Activated naive CD4-positive, alpha-beta T cell (primary cell): ENCODE measurements at places on chromosomes 5 and 9.

GRCh38 chr9:88979791-88980190, 11.5 kb upstream of the S1PR3 start:
- DNase-seq = no peak

DNA sequence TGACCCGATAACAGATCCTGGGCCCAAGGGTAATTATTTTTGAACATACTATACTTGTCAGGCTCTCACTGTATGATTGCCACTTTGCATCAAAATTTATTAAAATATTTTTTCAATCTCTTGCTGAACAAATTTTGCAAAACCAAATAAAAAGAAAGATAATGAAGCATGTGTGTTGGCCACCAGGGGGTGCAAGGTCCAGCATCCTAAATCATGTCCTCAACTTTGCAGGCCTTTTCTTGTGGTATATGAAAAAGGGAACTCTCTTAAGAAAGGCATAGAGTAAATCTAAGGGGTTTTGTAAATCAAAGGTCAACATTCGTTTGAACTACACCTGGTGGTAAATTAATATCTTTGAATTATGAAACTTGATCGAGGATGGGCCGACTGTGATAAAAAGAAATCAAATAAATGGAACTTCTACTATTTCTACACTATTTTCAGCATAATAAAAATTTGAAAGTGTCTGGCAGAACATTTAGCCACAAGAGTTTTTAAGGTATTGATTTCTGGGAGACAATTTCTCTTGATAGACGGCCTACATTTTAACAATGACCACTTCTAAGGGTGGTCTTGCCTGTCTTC, 676.5 kb downstream of the DMRTA1 start:
- DNase-seq = no peak

- peak; percentile 38 for DNase-seq
Observed at GRCh38 chr5:134527156-134527960, 1.9 kb downstream of the JADE2 start.

DNA sequence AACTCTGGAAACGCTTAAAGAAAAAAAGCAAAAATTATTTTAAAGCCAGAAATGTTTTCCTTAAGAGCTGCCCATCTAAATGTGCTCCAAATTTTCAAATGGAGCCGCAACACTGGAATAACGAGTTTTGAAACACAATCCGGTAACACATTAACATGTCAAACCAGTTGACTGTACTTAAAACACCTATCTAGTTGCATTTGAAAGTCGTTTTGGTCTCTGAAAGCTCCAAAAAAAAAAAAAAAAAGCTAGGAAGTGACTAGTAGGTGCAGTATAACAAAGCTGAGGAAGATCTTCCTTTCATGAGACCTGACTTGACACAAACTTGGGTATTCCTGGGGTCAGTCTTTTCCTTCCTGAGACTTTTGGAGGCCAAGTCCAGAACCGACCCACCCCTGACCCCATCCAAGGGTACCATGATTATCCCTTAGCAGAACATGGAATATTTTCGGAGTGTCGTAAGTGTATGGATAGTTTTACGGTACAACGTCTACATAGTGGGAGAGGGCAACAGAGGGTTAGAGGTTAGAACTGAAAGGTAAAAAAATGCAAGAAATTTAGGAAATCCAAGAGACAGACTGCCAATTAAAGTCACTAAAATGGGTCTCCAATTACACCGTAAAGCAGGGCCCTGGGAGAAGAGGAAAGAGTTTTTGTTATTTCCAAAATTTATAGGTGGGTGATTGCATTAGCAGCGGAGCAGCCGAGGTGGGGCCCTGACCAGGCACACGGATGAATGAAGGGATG, 812 bp downstream of the CETN3 start:
- no peak for DNase-seq

DNA sequence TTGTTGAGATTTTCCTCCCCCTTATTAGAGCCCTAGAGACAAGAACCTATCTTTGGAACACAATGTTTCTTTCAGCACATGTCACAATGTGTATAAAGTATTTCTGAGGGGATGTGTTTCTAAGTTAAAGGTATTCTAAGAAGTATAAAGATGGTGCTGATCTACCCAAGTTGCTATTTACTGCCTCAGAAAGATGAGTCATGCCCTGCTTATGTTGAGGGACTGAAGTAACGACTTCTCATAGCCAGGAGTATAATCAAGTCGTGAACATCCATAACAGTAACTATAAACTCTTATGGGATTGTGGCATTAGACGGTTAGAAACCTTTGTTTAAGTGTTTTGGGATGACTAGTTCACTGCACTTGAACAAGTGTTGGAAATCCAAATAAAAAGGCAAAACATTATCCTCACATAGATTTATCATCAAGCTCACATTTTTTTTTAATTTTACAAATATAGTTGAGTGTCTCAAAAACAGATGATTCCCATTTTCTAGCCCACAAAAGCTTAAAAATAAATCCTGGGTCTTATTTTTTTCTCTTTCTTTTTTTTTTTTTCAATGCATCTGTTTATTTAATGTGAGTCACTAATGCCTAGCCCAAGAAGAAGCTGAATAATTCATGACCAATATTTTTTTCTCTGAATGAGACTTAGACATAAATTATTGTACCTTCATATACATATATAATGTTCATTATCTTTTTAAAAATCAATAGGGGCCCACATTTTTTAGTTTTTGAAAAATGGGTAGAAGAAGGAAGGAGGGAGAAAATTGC, 12.2 kb upstream of the TMEM252 start:
- DNase-seq = no peak

GRCh38 chr5:36070687-36071571, 4.2 kb upstream of the UGT3A2 start:
- DNase-seq = no peak

DNA sequence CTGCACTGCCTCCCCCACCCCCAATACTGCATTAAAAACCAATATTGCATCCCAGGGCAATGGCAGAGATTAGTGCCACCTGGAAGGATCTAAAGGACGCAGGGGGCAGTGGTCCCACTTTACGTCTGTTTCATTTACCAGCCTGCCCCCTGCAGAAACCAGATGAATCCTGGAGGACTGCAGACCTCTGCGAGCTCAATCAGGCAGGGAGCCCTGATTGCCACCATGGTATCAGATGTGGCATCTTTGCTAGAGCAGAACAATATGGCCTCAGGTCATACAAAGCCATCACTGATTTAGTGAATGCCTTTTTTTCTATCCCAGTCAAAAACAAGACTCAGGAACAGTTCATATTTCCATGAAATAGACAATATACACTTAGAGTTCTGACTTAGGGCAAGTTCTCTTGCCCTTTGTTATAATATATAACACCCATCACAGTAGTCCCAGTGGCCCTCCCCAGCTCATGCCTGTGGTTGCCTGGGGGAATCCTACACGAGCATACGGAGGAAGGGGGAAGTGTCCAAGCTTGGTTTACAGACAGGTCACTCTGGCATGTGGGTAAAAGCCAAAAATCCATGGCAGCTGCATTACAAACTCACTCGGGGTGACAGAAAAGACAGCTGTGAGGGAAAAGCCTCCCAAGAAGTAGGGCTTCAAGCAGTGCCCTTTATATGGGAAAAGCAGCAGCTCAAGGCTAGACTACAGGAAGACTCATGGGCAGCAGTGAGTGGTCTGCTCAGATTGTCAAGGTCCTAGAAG, 85.1 kb downstream of the MED27 start:
- DNase-seq = no peak

GRCh38 chr5:86617756-86618576, at the start of gene COX7C:
COX7C (plus strand) TSS chr5:86617941; CDS start chr5:86618056, 115 bp downstream.
- peak; percentile 82 for DNase-seq

DNA sequence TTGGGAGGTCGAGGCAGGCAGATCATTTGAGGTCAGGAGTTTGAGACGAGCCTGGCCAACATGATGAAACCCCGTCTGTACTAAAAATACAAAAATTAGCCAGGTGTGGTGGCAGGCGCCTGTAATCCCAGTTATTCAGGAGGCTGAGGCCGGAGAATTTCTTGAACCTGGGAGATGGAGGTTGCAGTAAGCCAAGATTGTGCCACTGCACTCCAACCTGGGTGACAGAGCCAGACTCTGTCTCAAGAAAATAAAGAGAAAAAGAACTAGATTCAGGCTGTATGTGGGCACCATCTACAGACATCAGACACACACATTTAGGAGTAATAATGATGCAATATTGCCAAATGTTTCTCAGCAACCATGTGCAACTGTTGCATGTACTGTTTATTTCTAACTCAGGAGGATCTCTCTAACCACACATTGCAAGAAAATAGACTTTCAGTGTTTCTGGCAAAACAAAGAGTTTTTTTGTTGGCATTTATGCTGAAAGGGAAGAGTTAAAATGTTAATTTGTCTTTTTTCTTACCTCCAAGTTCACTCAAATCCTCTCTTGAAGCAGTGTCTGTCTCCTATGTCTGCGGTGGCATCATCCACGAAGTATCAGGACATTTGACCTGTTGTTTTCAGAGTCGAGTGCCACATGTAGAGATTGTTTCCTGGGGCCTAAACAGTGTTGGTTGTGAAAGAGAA, 5.1 kb upstream of the ORM1 start:
- no peak for DNase-seq

DNA sequence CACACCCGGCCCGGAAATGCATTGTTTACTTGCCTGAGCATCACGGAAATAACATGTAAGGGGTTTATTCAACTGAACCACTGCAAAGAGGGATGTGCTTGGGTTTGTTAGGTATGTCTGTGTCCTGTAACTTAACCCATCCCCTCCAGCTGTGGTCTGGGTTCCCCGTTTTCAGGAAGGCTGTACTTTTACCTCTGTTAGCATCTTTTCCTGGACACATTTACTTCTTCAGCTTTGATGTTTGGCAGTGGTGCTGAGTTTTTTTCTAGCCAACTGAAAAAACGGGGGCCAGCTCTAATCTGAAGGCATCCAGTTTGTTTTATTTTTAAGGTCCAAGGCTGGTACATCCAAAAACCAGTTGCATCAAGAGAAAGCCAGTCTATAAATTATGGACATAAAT, 561.8 kb downstream of the BNC2 start:
- no peak for DNase-seq

- no peak for DNase-seq
Observed at GRCh38 chr9:5578698-5579085, 50.2 kb upstream of the RIC1 start.

DNA sequence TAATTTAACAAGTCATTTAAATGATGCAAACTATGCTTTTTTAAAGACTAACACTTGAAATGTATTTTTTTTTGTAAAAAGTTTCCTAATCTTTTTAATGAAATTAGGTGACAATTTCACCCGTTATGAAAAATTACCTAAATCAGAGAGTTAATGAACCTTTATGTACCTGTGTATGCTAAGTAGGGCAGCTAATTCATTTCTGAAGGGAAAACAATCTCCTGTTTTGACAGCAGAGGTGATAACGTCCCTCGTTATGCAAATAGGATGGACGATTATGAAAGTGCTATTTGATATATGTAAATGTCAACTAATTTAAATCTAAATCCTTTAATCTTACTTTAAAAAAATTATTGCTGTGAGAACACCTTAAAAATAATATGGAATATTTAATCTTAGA, 58.8 kb downstream of the MEF2C start:
- no peak for DNase-seq

GRCh38 chr9:26264709-26265601, 586.7 kb upstream of the TUSC1 start:
- no peak for DNase-seq

DNA sequence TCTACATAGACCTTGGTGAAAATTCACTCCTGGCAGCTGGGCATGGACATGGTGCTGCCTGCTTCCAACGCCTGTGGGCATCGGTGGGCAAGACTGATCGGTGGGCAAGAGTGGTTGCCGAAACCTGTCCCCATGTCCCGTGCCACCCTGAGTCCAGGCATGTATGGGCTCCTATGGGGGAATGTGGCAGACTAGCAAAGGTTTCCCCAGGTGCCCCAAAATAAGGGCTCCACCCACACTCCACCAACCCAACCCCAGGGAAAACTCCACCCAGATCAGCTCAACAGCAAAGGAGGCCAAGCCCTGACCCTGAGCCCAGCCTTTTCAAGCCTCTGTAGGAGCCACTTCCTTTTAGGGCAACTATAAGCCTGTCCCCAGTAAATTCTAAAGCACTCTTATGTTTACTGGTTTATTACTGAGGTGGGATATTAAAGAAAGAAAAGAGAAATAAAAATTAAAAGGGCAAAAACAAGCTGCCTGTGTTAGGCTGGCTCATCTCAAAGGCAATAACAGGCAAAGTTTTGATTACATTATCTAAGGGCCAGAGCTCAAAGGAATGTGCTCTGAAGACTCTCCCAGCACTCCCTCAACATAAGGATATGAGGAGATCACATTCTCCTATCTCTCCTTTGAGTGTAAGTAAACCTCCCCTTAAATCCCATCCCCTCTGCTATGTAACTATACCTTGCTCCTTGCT, 8.9 kb upstream of the SPATA31E1 start:
- DNase-seq = no peak

- no peak for DNase-seq
Observed at GRCh38 chr9:72185561-72185960, 36.3 kb downstream of the GDA start.

DNA sequence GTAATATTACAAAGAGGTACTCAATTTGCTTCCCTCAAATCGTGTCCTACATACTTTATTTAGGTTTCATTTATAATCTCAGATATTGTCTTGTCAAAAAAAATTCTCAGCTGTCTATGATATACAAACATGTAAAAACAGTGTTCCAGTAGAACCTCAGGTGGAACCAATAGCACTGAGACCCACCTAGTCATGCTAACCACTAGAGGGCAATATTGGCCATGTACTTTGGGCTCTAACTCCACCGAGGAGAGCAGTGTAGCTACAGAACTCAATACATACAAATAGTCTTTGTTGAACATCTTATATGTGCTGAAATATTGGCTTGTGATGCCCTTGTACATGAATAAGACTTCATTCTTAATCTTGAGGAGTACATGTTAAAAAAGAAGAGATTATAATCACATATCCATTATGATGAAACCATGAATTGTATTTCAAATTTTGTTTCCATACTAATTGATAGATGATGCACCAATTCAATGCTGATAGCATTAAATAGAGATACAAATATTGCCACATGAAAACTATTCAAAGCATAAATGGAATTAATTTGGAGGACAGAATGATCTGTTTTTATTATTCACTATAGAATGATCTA, 71.2 kb upstream of the CNTLN start:
- DNase-seq = no peak

DNA sequence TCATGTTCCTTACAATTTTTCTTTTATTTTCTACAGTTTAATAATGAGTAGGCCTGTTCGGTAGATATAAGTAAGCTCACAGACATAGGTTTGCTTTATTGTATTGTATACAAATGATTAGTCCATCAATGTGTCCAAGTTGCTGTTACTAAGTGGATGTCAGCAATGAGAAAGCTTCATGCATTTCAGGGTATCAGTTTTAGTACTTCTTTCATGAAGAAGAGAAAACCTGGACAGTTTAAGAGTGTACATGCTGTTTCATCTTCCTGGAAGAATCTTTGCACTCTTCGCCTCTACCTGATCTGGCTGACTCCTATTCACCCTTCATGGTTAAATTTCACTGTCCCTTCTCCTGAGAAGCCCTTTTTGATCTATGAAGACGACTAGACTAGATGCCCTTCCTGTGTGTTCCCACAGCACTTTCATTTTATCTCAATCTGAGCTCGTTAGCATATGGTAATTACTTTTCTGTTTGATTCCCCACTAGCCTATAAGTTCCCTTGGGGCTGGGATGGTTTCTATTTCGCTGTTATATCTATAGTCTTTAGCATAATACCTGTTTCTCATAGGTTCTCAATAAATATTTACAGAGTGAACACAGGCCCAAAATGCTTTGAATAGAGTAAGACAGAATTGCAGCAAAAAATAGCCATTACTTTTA, 70.7 kb downstream of the CETN3 start:
- no peak for DNase-seq
